ENCODE measurements at places on chromosomes 11 and 22.

DNA sequence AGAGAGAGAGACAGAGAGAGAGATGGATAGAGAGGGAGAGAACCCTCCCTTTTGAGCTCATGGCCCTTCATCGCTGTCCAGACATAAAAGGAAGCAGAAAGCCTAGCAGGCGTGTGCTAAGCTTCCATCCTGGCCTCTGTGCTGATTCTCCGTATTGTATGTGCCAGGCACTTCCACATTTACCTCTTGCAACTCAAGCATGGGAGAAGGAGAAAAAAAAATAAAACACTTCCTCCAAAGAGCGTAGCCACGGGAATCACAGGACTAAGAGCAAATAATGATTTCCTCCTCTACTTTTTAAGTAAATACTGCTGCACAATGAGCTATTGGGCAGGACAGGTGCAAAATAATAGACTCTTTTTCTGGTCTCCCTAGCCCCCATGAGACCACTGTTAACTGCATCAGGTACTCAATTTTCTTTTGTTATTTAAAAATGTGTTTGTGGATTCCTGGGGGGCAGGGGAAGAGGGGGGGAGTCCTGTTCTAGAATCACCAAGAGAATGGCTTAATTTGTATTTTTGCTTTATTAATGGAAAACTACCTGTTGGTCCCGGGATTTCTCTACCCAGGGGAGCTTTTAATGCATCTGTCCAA lies 154.3 kb downstream of the NXPE2 start:
- no peak for DNase-seq

DNA sequence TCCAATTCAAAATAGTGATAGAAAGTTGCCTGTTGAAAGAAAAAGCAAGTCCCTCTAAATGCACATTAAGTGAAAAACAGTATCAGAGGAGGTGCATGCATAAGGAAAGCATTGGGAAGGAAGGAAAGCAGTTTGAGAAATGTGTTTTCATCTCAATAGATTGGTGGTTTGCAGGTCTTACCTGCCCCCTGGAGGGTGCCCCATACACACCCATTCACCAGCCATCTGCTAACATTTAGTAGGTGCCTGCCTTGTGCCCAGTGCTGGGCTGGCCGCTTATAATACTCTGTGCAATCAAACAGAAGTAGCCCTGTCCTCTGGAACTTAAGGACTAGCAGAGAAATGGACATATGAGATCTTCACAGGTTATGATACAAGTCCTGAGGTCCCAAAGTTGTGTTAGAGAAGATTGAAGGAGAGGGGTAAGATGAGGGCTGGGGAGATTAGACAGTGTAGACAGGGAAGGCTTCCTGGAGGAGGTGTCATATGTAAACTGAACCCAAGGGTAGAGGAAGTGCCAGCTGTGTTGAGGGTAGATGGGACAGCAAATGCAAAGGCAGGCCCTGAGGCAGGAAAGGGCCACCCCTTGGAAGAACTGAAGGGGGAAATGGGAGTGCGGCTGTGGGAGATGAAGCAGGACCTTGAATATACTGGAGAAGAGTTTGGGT lies 184.2 kb downstream of the MN1 start:
- DNase-seq: no peak

- no peak for DNase-seq
Observed at GRCh38 chr11:88414981-88415413, 77.5 kb upstream of the CTSC start.

- DNase-seq: peak; percentile 38
Observed at GRCh38 chr22:24247564-24248344, 2.9 kb upstream of the GGT5 start.

DNA sequence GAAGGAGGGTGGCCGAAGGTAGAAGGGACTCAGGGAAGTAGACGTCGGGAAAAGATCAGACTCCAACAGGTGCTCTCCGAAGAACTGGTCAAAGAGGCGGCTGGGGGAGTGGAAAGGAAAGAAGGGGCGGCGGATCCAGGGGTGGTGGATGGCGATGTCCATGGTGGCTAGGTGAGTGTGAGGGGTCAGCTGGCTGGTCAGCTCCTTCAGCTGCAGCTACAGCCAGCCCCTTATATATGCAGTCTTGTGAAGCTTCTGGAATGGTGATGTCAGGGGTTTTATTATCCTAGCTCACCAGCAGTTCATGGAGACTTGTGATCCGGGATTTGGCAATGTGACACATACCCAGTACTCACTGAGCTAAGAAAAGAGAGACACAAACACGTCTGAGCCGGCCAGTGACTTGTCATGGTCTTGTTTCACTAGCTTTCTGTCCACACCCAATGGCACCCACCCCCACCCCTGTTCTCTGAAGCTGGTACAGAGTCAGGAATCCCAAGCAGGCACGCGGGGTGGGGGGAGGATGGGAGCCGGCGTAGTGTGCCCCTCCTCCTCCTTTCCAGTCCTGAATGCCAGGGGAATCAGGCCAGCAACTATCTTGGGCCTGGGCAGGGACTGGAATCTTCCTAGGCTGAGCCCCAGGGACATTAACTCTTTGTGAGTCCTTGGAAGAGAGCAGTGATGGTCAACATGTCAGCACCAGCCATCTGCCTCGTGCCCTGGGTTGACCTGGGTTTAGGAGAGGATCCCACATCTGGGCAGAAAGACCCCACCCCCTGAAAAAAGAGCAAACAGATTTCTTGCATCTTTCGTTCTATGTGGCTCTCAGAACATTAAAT lies at the start of gene CRYAB:
Gene CRYAB, minus strand, starts transcription at position 208 of the 839 bp plus-strand sequence. Its CDS starts 46 bp downstream, at position 162.
- no peak for DNase-seq

DNA sequence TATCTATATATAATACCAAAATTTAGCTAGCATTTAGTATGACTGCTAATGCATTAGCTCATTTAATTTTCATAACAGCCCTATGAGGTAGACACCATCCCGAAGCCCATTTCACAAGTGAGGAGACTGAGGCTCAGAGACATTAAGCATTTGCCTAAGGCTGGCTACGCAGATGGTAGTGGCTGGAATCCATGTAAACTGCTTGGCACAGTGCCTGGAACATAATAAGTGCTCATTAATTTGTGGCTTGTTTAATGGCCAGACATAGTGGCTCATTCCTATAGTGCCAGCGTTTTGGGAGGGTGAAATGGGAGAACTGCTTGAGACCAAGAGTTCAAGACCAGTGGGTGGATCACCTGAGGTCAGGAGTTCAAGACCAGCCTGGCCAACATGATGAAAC lies 17.8 kb upstream of the TP53I11 start:
- DNase-seq: no peak

- DNase-seq: peak; percentile 26
Observed at GRCh38 chr11:61494381-61494961, 14.1 kb upstream of the LRRC10B start.

DNA sequence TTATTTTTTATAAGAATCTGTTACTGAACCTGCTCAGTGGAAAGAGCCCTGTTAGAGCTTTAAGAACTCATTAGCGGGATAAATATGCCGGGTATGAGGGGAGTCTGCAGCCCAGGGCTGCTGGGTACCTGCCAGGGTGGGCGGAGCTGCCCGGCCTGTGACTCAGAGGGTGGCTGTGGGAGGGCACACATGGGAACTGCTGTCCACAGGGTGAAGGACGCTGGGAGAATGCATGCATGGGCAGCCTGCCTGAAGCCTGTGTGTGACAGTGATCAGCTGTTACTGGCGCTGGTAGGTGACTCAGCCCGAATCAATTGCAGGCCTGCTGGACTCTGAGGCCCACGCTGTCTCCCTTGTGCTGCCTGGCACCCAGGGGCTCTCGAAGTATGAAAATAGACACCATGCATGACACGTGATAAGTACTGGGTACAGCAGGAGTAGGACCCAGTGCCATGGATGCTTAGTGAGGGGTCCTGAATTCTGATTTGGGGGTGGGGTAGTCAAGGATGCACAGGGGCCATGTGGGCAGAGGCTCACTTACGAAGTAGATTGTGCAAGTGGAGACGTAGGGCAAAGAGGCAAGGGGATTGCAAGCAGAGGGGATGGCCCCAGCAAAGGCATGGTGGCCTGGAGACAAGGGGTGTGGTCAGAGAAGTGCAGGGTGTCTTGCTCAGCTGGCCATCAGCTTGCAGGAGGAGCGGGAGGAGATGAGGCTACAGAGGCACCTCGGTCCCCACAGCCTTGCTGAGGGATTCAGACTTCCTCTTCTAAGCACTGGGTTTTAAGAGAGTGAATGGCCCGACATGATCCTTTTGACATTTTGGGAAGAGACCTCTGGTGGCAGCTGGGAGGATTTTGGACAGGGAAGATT lies 36.5 kb downstream of the GRIK4 start:
- DNase-seq: peak; percentile 67

DNA sequence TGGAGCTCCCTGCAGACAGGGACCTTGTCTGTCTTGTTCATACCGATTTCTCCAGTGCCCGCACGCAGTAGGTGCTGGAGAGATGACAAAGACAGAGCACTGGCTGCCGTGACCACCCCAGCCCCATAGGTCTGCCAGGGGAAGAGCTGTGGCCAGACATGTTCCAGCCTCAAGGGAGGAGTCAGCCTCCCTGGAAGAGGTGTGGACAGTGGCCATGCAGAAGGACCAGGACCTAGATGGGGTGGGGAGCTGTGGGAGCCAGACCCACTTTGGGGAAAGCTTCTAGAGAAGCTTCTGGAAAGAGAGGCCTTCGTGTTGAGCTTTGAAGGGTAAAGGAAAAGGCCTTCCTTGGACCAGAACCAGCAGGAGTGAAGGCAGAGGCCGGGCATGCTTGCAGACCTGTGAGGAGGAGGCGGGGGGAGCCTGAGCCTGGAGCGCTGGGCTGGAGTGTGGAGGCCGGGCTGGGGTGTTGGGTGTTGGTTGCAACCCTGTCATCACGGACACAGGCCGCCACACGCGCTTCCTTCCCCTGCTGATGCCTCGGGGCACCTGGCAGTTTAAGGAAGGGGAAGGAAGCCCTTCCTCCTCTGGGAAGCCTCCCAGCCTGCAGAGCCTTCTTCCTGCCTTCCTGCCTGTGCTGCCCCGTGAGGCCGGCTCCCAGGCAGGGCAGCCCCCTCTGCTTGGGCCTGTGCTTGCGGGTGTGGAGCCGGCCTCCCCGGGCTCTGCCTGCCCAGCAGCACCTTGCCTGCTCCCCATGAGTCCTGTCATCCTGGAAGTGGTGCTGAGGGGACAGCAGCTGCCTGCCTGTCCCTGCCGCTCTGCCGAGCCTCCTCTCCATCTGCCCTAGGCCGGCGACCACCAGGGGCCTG lies 12.3 kb downstream of the RELT start:
- no peak for DNase-seq

All from SHP77 treated with DMSO at 0.1 percent for 48 hours (cell line).